ENCODE measurements at places on chromosomes 13 and 19.

DNA sequence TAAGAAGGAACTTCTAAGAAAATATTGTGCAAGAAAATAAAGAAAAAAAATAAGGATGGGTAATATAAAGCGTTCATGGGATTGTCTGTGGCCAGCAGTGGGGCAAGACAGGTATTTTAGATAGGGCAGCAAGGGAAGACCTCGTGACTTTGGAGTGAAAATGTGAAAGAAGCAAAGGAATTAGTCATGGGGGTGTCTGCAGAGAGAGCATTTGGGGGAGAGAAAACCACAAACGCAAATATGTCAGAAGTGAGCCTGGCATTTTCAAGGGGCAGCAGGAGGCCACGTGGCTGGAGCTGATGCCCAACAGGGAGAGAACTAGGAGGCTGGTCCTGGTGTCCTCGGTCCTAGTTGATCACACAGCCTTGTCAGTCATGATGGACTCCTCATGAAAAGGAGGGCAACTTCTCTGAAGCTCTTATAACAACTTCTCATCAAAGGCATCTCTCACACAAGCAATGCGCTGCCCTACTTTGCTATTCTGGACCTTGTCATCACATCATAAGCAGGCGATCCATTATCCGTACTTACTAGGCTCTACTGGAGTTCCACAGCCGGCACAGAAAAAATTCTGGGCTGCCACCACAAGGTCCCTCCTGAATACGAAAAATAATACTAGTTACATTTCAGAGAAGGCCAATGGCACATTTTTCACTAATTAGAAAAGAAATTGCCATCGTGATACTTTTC lies 31.0 kb downstream of the RUBCNL start:
- DNase-seq = no peak

GRCh38 chr13:52954838-52955237 lies 73.8 kb upstream of the OLFM4 start:
- no peak for DNase-seq

GRCh38 chr13:42977219-42977659 lies 14.8 kb downstream of the EPSTI1 start:
- DNase-seq = no peak

DNA sequence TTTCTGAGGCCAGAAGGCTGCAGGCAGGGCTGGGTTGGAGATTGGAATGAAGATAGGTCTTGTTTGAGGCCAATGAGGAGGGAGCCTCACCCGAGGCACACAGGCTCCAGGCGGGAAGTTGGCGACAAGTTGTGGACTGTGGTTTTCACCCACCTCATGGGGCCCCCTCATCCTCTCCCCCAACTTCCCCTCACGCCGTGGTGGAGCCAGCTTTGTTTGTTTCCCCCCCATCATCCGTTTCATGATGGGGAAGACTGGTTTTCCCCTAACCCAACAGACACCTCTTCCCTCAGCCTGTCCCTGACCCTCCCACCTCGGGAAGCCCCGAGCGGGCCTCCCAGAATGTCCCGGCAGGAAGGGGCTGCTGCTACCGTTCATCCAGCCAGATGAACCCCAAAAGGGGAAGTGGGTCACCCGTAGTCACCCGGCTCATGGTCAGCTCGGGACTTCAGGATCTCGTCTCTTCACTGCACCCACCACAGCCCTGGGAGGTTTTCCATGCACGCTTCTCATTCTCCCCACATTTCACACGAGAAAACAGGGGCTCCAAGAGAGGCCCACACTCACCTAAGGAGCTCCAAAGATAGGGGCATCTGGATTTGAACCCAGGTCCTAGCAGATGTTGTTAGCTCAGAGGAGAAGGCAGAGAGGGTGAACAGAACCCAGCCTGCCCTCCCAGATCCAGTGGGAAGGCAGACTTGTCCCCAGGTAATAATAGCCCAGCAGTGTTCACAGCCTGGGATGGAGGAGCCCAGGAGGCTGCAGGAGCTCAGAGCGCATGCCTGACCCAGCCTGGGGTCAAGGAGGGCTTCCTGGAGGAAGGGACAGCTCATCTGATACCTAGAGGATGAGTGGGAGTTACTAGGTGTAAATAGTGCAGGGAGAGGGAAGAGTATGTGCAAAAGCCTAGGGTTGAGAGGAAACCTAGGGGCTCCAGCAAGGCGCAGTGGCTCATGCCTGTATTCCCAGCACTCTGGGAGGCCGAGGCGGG lies 23.5 kb downstream of the CEACAM16 start:
- peak; percentile 63 for DNase-seq

DNA sequence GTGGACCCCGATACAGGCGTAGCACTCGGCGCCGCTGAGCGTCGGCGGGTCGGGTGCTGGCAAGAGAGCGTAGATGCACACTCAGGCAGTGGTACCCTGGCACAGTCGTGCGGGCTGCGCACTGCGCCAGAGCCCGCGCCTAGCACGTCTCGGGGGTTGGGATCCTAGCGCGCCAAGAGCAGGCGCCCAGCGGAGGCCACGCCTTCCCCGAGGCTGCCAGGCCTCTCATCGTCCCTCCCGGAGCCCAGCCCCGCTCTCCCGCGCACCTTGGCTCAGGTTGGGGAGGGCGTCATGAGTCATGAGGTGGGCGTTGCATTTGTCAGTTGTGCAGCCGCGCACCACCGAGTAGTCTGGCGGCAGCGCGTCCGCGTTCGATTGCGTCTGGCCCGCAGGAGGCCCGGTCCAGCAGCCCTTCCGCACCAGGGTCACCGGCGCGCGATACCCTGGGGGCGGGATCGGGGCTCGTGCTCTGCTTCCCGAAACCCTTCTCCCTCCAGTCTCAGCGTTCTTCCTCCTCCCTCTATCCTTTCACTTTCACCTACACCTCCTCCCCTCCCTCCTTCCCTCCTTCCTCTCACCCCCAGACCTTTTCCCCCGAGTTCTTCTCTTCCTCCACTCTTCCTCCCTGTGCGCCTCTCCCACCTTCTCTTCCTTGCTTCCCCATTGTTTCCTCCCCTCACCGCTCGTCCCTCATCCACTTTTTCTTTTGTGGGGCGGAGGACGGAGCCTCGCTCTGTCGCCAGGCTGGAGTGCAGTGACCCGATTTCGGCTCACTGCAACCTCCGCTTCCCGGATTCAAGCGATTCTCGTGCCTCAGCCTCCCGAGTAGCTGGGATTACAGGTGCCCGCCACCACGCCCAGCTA lies 3.5 kb downstream of the LYPD5 start:
- DNase-seq = no peak

- no peak for DNase-seq
Measured at GRCh38 chr13:59451236-59451635, 712.5 kb downstream of the DIAPH3 start.

- no peak for DNase-seq
Measured at GRCh38 chr13:94120878-94121277, 358.6 kb downstream of the DCT start.

GRCh38 chr19:10230173-10230860 lies 814 bp downstream of the S1PR2 start:
- no peak for DNase-seq

DNA sequence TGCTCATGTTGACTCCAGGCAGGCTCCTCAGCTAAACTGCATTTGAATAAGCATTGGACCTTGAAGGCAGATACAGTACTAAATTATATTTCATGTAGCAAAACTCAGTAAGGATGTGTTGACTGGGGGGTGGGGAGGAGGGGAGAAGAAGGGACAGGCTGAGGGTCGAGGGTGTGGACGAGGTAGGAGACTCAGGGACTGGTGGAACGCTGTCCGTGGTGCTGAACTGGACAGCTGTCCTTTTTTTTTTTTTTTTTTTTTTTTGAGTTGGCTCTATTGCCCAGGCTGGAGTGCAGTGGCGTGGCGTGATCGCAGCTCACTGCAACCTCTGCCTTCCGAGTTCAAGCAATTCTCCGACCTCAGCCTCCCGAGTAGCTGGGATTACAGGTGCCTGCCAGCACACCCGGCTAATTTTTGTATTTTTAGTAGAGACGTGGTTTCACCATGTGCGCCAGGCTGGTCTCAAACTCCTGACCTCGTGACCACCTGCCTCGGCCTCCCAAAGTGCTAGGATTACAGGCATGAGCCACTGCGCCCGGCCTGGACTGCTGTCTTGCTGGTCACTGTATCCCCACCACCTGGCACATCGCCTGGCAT lies 33.2 kb upstream of the CASP14 start:
- peak; percentile 67 for DNase-seq

GRCh38 chr19:18231775-18232174 lies 5.5 kb upstream of the PDE4C start:
- no peak for DNase-seq

DNA sequence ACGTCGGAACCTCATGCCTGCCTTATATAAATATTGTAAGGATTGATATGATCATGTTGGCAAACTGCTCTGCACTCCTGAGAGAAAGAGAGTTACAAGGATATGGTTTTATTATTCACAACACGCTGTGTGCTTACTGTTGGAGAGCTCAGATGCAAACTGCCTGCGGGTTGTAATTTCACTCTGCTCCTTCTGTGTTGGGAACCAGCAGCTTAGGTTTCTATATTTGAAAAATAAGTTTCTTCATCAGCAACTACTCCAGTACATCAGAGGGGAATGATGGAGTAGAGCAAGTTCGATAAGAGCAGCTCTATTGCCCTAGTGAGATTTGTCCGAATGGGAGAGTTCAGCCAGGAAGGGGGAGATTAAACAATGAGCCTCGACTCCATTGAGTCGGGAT lies 106.9 kb upstream of the UBL3 start:
- DNase-seq = peak; percentile 16

DNA sequence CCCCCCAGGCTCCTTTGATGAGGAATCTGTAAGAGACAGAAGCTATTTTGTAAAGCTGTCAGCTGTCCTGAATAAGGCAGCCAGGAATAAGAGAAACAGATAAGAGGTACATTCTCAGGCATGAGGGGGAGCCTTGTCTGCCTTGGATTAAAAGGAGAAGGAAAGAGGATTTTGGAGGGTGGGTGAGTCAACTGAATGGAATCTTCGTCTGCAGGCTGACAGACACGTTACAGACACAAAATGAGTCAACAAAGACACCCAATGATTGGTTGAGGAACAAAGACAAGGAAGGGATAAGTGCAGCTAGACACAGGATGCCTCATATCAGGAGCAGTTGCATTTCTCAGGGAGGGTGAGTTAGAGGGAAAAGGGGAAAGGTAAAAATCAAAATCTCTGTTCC lies 162.5 kb downstream of the OLFM4 start:
- DNase-seq = no peak
